ENCODE measurements at places on chromosomes 11 and 22.

DNA sequence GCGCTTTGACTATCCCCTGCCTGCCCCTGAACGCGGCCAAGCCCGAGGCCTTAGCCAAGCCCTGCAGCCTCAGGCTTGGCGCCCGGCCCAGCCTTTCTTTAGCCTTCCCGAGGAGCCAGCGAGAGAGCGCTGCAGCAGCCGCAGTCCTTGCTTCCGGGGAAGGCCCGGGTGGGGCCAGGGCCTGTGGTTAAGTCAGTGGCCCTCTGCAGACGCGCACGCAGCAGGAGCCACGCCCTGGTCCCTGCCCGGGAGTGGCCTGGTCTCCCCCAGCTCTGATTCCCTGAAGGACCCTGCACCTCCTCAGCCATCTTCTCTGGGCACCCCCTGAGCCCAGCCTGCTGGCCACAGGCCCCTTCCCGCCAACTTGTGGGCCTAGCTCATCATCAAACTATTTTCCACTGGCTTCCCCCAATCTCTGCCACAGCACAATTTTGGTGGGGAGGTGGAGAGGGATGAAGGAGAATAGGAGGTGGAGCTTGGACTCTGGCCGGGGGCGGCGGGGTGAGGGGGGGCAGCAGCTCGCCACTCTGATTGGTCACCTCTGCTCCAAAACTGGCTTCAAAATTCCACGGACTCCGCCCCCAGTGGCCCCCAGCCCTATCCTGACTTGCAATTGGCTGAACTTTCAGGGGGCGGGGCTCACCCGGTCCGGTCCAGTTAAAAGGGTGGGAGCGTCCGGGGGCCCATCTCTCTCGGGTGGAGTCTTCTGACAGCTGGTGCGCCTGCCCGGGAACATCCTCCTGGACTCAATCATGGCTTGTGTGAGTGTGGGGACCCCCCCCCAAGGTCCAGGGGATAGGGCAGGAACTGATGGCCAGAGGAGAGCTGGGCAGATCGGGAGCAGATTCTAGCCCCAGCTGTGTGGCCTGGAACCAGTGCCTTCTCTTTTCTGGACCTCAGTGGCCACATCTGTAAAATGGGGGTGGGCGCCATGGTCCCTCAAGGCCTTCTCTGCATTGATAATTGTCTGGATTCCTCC, at the start of gene LGALS1:
Gene LGALS1 (plus strand): TSS at position 686 of the 979 bp plus-strand sequence. CDS start 67 bp downstream, at position 753.
- DNase-seq: peak; percentile 94

DNA sequence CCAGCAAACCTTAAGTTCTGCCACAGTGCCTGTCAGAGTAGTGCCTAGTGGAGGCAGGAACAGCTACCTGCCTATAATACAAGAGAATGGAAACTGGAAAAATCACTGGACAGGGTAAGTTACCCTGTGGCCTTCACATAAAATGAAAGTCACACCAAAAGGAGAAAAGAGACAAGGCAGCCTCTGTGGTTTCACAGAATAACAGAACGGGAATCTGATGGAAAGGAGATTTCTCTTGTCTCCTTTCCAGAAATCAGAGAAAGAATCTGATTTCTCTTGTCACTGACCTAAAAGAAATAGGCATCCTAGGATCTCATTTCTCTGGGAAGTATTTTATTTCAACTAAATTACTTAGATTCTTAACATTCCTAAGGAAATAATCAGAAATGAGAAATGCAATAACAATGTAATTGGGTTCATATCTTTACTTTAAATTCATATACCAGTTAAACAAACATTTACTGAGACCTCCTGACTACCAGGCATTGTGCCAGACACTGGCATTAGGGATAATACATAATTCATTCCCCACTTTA, 41.6 kb downstream of the PRCP start:
- DNase-seq: no peak

DNA sequence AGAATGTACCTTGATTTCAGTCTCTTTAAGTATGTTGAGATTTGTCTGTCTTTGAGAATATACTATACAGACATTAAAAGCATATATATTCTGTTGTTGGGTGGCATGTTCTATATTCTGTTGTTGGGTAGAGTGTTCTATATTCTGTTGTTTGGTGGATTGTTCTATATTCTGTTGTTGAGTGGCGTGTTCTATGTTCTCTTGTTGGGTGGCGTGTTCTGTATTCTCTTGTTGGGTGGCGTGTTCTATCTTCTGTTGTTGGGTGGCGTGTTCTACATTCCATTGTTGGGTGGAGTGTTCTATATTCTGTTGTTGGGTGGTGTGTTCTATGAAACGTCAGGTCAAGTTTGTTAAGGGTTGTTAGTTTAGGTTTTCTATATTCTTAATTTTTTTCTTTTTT, 27.1 kb upstream of the CTTN start:
- DNase-seq: no peak

GRCh38 chr11:105632316-105632715, 22.4 kb downstream of the GRIA4 start:
- DNase-seq: no peak

DNA sequence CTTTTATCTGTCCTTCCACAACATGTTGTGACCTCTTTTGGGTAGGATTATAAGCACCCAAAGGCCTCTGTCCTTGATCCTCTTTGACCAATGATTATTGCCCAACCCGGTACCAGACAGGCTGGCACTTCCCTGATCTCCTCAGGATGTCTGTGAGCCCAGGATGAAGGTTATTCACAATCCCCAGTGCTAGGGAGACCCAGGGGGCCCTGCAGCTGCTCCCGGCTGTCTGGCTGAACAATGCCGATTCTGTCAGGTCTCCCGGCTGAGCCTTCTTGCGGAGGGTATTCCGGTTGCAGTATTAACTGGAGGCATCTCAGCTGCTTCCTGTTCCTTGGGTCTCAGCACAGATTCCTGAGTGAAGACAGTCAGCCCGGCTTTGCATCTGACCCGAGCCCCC, 71.2 kb upstream of the CDON start:
- DNase-seq: no peak

DNA sequence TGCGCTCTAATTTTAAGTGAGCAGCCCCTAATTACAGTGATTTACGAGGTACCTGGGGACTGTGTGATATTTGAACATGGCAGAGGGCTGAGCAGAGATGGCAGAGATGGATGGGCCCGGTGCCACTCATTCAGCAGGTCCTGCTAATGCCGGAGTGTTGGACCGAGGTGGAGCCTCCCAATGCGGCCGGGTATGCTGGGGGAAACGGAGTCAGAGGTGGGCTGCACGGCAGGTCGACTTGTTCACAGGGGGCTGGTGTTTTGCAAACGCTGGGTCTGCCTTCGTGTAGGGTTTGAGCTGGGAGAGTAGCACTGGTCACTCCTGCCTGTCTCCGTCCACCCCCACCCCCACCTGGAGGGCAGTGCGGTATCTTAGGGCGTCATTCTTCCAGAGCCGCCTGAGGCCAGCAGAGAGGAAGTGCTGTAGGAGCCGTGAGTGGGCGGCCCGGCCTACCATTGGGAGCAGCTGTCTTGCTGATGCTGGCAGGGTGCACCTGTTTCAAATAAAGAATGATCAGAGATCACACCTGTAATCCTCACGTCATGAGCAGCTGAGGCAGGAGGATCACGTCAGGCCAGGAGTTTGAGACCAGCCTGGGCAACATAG, 122.6 kb downstream of the IGLL1 start:
- no peak for DNase-seq

DNA sequence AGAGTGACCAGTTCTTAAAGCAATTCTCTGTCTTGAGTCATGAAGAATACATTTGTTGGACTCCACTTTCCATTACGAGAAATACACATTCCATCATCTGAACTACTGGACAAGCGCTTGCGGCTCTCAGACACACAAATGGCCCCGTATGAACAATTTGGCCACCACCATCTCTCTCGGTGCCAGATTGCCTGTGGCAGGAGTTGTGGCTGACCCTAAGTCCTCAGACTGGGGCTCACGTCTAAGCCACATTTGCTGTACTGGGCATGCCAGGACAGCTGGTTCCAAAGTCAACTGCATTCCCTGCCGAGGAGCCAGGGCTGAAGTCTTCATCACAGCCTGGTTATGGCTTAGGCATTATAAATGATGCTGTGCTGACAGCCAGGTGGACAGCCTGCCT, 227.5 kb downstream of the MIAT start:
- peak; percentile 26 for DNase-seq

GRCh38 chr11:75781831-75782230, 13.3 kb downstream of the DGAT2 start:
- DNase-seq: no peak

GRCh38 chr11:120540744-120541465, 29.4 kb downstream of the GRIK4 start:
- DNase-seq: no peak

GRCh38 chr11:67996622-67997474, 7.0 kb downstream of the UNC93B1 start:
- DNase-seq: no peak

GRCh38 chr11:17211286-17211685, 3.5 kb upstream of the PIK3C2A start:
- DNase-seq: no peak

- DNase-seq: no peak
Measured at GRCh38 chr22:19836512-19836911, 18.2 kb downstream of the GNB1L start.

GRCh38 chr11:34647131-34647530, 26.2 kb downstream of the EHF start:
- no peak for DNase-seq

GRCh38 chr11:43976863-43977262, 34.4 kb downstream of the C11orf96 start:
- DNase-seq: no peak

DNA sequence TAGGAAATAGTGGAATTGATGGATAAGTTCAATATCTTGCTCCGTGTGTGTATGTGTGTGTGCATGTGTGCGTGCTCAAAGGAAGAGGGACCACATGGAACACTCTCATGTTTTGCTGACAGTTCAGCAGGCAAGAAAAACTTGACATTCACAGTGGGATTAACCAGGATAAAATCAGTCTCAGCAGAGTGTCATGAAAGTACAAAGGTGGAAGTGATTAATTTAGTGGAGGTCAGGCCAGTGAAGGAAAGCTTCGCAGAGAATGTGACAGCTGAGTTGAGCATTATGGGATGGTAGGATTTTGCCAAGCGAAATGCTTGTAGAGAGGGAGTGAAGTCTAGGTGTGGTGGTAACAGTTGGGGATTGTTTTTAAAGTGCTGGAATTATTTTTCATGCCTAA, 15.7 kb upstream of the FBXO3 start:
- no peak for DNase-seq

DNA sequence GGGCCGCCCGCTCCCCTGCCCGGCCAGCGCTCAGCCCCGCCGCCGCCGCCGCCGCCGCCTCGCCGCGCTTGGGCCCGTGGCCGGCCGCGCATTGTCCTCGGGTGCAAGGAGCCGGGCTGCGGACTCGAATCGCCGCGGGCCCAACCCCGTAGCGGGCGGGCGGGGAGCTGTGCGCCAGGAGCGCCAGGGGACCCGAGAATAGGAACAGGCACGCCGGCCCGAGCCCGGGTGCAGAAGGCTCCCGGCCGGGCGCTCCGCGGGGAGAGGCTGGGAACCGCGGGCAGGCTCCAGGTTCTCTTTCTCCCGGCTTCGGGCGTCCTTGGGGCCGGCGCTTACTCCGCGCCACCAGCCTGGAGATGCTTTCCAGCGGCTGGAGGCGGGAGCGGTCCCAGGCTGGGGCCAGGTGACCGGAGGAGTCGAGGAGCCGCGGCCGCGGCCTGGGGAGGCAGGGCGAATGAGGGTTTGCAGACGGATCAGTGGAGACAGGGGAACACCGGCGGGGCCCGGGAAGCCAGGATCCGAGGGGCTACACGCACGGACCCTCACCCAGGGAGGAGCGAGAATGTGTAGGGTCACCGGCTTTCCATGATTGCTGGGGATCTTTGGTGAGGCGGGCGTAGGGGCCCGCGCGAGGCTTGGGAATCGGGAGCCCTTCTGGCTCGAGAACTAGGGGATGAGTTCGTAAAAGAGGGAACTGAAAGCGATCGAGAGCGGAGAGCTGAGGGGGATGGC, 726 bp downstream of the PKNOX2 start:
- DNase-seq: peak; percentile 65

DNA sequence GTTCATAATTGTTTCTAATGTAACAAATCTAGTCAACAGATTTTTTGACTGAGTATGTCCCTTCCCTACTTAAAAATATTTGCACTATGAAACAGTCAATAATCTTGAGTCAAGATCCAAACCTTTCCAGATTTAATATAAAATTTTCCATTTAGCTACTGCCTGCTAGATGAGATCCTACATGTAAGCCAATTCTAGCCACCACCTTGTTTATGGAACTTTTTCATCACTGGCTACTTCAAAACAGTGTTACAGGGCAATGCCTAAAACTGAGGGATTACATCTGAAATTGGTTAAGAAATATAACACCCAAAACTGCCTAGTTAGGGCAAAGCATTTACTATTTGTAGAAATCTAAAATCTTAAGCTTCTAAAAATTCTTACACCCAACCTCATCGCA, 10.5 kb upstream of the FUT4 start:
- no peak for DNase-seq

- no peak for DNase-seq
Measured at GRCh38 chr11:81286550-81286949, 1447.1 kb downstream of the FAM181B start.

DNA sequence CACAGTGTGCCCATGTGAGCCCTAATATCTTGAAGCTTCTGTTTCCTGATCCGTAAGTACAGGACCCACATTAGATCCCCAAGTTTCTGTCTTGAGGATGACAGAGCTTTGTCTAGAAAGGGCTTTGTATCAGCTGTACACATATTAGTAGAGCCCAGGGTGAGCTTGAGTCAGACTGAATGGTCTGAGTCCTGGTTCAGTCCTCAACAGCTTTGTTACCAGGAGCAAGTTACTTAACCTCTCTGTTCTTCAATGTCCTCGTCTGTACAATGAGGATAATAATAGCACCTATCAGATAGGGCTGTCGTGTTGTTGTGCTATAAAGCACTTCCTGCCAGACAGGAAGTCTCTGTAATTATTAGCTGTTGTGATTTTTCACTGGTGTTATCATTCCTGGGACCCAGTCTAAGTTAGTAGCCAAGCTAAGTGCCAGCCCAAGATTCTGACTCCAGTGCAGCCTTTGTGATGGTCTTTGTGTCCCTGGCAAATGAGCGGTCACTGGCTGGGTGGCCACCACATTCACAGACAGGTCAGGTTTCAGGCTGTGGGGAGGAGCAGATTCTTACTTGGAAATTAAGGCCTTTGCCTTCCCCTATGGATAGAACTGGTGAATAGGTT, 6.8 kb downstream of the TOM1 start:
- DNase-seq: no peak

Measured in ascending aorta (tissue), 2 donors.